ENCODE measurements at places on chromosomes 7 and 10. TPM values are rescaled to one million over a fixed set of nuclear protein-coding genes. Genes with fewer than 3 reads are reported as not detected.

Gene C7orf57
- total RNA-seq, result not detected

Gene ZNF853
- 4.1 TPM for total RNA-seq

Gene VWDE
- 0.16 TPM for total RNA-seq

Gene ZNF804B
- total RNA-seq, result not detected

Gene KIAA1549
- total RNA-seq, result 1.6 TPM

Gene ADIRF
- total RNA-seq, result 607 TPM

Gene CFAP46
- total RNA-seq, result 0.37 TPM

Gene ANKRD1
- not detected for total RNA-seq

Gene RADIL
- 2.5 TPM for total RNA-seq

Gene FGFR2
- 8.4 TPM for total RNA-seq

Gene GPR26
- not detected for total RNA-seq

Gene ADCYAP1R1
- total RNA-seq, result 10.1 TPM

Gene CEP55
- 0.32 TPM for total RNA-seq

Gene TNS3
- 70.9 TPM for total RNA-seq

Gene HOXA4
- total RNA-seq, result 3.8 TPM

Gene TBX20
- not detected for total RNA-seq

Gene HGF
- total RNA-seq, result 12.0 TPM

Gene IDI2
- total RNA-seq, result not detected

Gene MACROH2A2
- total RNA-seq, result 4.1 TPM

Gene C10orf67
- total RNA-seq, result 0.09 TPM

Gene OLAH
- not detected for total RNA-seq

Gene GPR158
- total RNA-seq, result 0.32 TPM

Gene TRIM73
- 1.6 TPM for total RNA-seq

Gene NUDCD3
- 56.8 TPM for total RNA-seq

Gene AMPH
- total RNA-seq, result 2.8 TPM
